Left renal cortex interstitium (tissue), 4 donors: ENCODE measurements at places on chromosomes 7 and 10.
A peak's percentile ranks its signal among the peaks of the same experiment; 100 is the strongest.

DNA sequence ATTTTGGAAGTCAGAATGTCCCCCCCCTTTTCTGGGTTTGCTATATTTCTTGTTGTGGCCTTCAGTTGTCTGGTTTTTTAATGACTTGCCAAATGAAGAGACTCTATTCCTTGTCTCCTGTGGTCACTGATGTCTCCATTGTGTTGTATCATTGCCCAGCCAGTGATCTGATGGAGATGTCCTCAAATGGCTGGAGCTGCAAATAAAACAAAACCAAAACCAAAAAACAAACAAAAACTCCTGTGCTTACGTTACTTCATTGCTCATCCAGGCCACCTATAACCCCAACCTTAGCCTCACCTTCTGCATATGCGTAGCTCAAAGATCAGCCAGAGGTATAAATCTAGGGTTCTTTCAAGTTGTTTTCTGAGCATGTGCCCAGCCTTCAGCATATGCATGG is 5.1 kb downstream of the RBM33 start:
- no peak for DNase-seq

GRCh38 chr7:77450613-77451012 is 34.5 kb upstream of the GSAP start:
- no peak for DNase-seq

DNA sequence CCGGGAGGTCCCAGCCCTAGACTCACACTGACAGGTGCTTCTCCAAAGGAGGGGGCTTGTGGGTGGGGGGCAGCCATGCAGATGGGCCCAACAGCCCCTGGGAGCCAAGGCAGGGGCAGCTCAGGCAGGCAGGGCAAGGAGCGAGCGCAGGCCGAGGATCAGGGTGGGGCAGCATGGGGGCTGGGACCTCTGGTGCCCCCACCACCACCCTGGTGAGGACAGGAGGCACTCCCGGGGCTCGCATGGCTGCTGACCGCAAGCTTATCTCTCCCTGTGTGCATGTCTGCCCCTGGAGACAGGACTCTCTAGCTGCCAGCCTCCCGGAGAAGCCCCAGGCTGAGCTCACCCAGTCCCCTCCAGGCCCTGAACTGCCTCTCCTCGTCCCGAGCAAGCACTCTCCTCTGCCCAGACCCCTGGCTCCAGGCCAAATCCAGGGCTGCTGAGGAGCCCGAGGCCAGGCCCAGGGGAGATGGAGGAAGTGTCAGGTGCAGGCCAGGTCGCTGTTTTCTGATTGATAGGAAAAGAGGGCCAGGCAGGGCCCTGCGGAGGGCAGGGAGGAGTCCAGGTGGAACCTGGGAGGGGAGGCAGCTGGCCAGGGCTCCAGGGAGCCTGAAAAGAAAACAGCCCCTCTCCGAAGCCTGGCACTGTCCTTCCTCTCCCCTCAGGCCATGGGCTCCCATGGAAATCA is 39.0 kb downstream of the PDGFA start:
- no peak for DNase-seq

- DNase-seq = no peak
Observed at GRCh38 chr7:42688056-42688371, 223.9 kb downstream of the C7orf25 start.

DNA sequence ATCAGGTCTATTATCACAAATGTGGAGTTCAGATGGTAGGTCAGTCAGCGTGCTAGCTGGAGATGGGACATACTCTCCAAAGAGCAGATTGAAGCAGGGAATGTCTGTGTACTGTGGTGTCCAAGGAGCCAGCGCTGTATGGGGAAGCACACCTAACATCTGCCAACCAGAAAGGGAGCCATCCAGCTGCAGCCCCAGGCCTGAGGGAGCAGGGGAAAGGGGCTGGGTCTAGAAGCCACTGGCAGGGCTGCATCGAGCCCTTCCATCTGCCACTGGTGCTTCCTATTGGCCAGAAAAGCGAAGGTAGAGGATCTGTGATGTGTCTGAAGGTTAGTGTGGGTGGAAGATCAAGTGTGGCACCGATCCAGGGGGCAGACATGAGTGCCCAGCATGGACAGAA is 8.0 kb upstream of the RAMP3 start:
- no peak for DNase-seq

DNA sequence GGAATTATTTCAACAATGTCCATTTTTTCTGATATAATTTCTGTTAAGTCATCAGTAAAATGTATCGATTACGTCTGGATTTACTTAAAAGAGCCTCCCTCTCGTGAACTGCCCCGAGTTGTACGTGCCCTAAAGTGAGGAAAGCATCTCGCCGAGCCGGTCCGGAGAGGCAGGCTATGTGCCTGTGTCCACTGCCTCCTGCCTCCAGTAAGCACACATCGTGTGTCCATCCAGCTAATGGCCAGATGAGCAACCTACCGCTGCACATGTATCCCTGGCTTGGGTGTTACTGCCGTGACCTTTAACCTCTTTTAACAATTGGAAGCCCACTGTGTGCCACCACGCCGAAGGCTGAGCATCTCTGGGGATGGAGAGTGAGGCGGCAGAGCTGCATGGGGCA is 23.2 kb upstream of the DNAJB6 start:
- DNase-seq = no peak

- DNase-seq = no peak
Observed at GRCh38 chr7:102967798-102968197, 55.0 kb downstream of the LRRC17 start.

DNA sequence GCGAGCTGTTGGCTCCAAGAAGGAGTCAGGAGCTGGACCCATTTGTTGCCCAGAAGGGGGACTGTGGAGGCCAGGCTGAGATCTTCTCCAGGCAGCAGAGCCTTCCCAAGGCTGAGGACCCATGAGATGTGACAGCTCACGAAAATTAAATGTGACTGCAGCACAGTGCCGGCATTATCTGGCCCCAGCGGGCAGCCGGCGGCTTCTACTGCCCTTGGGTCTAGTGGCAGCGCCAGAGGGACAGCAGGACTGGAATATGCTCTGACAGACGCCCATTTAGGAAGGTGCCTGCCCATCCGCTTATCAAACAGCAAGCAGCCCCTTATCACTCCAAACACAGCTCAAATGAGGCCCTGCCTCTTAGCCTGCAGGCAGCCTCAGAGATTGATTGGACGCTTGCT is 122.9 kb upstream of the LYZL2 start:
- no peak for DNase-seq

DNA sequence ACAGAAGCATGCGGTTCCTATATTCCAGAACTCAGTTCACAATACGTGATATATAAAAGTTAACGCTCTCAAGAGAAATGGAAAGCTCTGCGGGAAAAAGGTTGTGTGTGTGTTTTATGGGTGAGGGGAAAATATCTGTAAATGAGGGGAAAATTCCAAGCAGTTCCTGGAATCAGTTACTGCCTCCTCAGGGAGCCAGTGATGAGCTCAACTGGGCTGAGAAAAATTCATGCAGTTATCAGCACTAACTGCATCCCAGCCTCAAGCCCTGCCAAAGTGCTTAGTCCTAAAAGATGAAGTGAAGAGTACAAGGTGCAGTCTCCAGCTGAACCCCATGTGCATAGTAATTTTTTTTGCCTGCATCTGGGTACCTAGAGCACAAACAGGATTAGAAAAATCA is 191.9 kb downstream of the CDK14 start:
- no peak for DNase-seq

DNA sequence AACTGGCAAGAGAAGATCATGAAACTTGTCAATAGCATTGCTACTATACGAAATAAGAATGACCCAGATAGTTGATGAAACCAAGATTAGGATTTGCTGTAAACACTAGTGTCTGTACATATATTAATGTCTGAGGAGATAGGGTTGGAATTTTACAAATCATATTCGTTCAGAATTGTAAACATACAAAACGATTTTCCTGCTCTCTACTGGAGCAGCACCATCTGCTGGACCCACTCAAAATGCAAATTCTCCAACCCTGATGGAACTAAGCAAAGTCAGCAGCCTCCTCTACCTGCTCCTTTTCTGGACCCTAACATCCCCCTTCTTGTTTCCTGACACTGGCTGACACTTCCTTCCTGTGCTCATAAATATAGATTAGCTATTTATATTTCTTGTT is 29.4 kb upstream of the SGMS1 start:
- DNase-seq = no peak

- DNase-seq = no peak
Observed at GRCh38 chr7:46738165-46738564, 817.1 kb upstream of the IGFBP3 start.

- no peak for DNase-seq
Observed at GRCh38 chr10:81920213-81920829, 45.3 kb downstream of the NRG3 start.

DNA sequence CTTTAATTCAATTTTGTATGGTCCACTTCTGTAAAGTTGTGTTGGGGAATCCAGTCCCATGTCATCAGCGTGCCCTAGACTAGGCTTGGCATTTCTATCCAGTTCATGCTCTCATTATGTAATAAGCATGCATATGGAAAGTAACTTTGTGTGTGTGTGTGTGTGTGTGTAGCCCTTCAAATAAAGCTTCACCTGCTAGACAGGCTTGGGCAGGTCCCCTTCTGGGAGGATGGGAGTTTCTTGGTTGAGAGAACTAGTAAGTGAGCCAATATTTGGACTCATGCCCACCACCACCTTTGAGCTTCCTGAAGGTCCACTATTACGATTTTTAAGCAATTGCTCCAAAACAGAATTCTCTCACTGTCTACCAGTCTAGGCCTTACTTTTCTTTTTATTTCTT is 6.9 kb downstream of the BZW2 start:
- no peak for DNase-seq

DNA sequence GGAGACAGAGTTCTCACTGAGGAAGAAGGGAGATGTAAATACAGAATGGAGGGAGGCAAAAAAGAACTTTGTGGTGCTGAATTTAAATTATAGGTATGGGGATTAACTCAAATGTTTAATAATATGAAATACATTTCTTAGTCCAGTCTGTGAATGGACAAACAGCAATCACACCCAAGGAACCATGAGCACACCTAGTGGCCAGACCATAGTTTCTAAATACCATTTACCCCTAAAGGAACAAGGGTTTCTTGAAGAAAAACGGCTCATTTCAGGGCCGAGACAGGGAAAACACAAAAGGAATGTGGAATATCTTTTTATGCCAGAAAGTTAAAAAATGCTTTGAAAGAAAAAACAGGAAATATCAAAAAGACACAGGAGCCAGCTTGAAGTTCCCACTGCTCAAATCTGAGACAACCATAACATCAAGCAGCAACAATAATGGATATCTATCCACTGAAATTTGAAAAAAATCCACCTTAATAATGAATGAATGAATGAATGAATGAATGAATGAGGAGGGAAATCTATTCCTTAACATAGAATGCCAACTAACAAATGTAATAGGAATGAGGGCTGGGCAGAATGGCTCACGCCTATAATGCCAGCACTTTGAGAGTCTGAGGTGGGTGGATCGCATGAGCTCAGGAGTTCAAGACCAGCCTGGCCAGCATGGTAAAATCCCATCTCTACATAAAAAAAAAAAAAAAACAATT is 8.6 kb downstream of the IPMK start:
- DNase-seq = no peak

- DNase-seq = no peak
Observed at GRCh38 chr7:121020249-121020988, 31.9 kb downstream of the CPED1 start.

- DNase-seq = no peak
Observed at GRCh38 chr7:139455789-139456188, 27.7 kb downstream of the KLRG2 start.

GRCh38 chr10:69951658-69952057 is 101.0 kb upstream of the MACROH2A2 start:
- no peak for DNase-seq

GRCh38 chr10:121990015-121990677 is 1.2 kb downstream of the TACC2 start:
- DNase-seq = no peak

GRCh38 chr10:96339956-96340904 is 18.6 kb downstream of the OPALIN start:
- peak; percentile 19 for DNase-seq

DNA sequence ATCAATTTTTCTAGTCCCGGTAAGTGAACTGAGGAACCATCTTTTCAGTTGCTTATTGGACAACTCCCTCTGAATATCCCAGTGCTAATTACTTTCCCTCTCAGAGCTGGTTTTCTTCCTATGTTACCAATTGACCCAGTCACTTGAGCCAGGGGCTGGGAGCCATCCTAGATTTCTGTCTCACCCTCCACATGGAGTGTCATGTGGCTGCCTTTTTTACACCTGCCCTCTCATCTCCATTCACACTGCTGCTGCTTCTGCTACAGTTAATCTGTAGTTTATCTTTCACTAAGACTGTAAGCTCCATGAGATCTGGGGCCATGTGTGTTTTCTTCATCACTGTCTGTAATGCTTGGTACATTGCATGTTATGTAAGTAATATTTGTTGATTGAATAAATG is 35.8 kb downstream of the VCL start:
- no peak for DNase-seq

- DNase-seq = no peak
Observed at GRCh38 chr10:36473122-36473521, 652.3 kb upstream of the ANKRD30A start.

- no peak for DNase-seq
Observed at GRCh38 chr7:49850921-49851613, 77.6 kb downstream of the VWC2 start.

DNA sequence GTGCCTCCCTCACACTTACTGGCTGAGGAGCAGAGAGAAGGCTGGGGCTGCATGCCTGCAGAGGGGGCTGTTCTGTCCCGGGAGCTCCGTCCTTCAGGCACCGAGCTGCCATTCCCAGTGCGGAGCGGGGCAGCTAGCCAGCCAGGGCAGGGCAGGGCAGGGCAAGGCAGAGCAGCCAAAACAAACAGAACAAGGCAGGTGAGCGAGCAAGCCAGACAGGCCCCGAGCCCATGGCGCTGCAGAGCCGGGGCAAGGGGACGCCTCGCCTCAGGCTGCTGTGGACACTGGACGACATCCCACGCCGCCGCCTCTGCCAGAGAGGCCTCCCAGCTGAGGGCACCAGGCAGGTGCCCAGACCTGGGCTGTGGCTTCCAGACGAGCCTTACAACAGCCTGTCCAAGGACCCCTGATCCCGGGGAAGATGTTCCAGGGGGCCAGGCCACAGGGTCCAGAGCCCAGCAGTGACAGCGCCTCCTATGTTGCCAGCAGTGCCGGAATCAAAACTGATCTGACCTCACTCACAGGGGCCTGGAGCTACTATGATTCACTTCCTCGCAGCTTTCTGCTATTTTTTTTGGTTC is 8.2 kb upstream of the NDST2 start:
- no peak for DNase-seq

DNA sequence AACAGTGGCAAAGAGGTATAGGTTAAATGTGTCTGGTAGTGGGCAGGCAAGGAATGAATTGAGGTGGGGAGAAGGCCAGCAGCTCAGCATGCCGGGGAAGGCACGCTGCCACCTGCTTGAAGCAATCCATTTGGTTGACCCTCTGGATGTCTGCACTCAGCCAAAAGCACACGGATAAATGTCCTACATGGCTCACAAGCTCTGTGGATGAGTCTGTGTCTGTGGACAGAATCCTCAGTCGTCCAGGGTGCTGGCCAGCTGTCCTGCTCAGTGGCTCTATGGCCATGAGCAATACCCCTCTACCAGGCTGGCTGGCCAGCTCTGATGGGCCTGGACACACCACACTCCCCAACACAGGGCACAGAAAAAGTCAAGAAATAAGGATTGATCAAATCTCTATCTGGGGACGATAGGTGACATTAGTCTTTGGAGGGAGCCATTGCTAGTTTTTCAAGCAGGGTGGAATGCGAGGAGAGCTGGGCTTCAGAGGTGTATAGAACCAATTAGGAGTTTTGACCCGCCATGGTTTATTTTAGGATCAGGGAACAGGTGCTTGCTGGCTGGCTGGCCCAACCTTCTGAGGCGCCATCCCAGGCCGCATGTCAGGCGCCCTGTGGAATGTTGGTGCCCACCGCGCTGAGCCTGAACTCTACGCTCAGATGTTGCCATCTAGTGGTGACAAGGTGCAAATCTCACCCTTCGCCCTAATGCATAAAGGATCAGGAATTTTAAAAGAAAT is 493.4 kb downstream of the TNS3 start:
- peak; percentile 19 for DNase-seq

GRCh38 chr10:52870562-52870961 is 98.0 kb upstream of the MBL2 start:
- no peak for DNase-seq
